ENCODE measurements at places on chromosomes 16 and 17.

GRCh38 chr17:74214484-74215341 lies 1.3 kb downstream of the TTYH2 start:
- no peak for DNase-seq

DNA sequence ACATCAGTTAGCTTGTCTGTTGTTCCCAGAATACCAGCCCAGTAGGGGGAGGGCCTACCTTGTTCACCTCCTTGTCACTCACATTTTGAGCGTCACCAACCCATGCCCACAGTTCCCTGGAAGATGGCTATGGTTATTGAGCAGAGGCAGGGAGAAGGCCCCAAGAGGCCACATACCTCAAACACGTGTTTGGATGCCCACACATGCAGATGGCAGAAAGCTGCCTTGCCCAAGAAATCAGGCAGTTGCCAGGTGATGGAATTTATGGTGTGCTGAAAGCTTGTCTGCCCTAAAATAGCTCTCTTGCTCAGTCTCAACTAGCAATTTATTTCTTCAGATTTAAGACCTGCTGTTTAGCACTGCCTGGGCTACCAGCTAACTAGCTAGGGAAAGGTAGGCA lies 16.5 kb upstream of the CMTM4 start:
- no peak for DNase-seq

DNA sequence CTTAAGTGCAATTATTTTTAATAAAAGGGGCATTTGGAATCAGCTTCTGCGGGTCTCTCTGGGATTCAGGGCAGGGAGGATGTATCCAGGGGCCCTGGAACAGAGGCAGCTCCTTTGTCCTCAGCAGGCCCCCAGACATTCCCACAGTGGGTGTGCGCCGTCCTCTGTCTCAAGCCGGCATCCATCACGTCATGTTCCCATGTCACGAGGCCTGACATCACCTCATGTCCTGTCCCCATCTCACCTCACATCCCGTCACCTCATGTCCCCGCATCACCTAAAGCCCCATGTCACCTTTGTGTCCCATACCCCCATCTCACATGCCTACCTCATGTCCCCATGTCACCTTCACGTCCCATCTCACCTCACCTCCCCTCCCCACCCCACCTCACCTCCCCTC lies 18.5 kb downstream of the GAA start:
- no peak for DNase-seq

- DNase-seq: no peak
These were observed 10.2 kb downstream of the CYTH1 start for GRCh38 chr17:78771758-78772382.

DNA sequence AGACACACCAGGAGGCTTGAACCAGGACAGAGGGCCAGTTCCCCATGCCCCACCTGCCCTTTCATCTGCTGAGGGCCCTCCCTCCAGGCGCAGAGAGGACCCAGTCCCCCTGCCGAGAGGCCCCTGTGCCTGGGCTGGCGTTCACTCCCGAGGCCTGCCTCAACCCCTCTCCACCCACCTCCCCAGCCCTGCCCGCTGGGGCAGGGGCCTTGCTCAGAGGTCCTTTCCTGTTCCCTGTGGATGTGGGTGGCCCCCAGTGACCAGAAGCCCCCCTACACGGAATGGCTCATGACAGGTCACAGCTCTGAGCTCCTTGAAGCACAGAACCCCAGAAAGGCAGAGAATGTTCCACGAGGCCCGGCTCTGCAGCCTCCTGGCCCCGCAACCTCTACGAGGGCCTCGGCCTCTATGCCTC lies 6.7 kb downstream of the TMC6 start:
- DNase-seq: no peak

DNA sequence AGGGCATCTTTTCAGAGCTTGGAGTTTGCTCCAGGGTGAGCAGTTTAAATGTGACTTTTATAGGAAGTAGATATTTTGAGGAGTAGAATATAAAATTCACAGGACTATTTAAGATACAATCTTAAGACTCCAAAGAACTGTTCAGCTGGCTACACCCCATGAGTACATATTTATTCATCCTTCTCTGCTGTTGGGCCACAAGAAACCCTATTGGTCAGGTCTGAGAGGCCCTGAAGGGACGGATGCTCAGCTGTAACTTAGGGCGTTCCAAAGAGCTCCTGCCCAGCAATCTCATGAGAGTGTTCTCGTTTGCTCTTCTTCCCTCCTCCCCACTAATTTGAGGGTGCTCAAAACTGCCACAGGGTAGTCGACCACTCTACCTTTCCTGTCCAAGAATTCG lies 7.3 kb downstream of the ST6GALNAC2 start:
- DNase-seq: no peak

DNA sequence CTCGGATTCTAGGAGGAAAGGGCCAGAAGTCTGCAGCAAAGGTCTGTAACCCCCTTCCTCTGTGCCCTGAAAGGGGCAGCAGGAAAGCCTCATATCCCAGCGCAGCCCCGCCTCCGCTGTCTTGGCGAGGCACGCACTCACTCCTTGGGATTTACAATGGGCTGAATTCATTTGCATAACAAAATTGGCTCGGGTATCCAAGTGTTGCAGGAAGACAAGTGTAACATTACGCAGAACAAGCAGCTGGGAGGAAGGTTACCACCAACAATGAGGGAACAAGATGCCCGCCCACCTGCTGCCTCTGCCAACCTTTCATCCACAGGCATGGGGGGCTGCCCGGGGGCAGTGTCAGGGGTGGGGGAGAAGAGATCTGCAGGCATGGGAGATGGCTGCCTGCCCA lies 130.4 kb downstream of the MRM1 start:
- DNase-seq: no peak

GRCh38 chr17:71068408-71068750 lies 899.0 kb downstream of the KCNJ2 start:
- no peak for DNase-seq

GRCh38 chr17:57034807-57035754 lies 50.0 kb upstream of the AKAP1 start:
- no peak for DNase-seq

- DNase-seq: no peak
These were observed 157.5 kb upstream of the SOX9 start for GRCh38 chr17:71963351-71963750.

DNA sequence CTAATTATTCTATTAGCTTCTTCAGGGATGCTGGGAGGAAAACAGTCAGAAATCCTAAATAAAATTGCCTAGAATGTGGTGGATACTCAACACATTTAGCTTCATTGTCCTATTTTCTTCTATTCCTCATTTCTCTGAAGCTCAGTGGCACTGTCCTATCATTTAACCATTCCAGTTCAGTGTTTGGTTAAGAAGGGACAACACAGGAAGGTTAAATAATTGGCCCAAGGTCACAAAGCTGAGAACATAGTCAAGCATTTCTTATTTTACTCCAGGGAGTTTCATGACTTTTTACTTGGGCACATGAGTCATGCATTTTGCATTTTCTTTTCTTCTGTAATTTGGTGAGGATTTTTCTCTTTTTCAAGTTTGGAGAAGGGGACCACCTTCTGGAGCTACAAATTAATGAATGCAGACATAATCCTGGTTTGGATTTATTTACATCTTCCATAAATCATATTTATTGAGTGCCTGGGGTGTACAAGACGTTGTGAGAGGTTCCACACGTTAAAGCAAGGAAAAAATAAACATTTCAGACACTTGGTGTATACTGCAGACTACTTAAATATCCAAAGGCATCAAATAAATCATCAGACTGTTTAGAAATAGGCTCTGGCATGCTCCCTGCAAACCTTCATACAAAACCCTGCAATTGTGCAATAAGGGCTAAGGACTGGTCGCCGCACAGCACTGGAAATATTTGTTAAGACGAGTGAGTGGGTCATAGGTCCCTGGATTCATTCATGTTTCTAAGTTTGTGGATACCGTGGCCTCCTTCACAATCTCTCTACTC lies 263.9 kb downstream of the MAF start:
- DNase-seq: no peak

DNA sequence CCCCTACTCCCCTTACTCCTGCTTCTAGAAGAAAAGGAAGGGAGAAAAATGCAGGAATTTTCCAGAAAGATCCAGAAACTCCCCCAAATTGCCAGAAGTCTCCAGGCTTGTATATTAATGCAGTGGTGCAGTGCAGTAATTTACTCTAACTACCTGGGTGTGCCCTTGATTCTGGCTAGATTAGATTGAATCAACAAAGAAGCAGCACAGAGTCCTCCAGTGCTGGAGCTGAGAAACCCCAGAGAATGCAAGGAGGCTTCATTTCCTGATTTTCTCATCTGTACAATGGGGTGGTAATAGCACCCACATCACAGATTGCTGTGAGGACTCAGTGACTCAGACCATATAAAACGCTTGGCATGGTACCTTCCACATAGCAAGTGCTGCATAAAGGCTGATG lies 247.3 kb upstream of the RPL38 start:
- DNase-seq: no peak

GRCh38 chr17:48587276-48588073 lies 2.6 kb downstream of the HOXB3 start:
- no peak for DNase-seq

DNA sequence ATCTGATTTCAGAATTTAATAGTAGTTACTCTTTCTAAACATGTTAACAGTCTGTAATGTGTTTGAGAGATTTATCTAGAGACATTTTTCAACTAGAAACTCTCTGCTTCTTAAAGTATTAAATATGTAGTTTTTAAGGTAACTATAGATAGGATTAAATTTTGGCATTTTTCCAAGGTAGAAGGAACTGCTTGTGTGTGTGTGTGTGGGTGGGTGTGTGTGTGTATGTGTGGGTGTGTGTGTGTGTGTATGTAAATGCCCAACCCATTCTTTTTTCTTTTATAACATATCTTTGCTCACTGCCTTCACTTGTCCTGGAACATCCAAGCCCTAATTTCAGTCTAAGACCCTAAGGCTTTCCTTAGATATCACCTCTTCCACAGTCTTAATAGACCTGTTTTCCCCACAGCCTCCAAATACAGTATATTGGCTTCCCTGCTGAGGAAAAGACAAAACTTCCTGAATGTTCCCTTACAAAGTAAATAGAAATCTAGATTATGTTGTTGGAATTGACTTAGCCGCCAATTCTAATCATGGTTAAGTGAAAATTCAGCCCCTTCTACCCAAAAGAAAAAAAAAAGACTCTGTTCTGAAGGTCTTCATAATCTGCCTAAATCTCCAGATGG lies 33.5 kb downstream of the NUP93 start:
- no peak for DNase-seq

DNA sequence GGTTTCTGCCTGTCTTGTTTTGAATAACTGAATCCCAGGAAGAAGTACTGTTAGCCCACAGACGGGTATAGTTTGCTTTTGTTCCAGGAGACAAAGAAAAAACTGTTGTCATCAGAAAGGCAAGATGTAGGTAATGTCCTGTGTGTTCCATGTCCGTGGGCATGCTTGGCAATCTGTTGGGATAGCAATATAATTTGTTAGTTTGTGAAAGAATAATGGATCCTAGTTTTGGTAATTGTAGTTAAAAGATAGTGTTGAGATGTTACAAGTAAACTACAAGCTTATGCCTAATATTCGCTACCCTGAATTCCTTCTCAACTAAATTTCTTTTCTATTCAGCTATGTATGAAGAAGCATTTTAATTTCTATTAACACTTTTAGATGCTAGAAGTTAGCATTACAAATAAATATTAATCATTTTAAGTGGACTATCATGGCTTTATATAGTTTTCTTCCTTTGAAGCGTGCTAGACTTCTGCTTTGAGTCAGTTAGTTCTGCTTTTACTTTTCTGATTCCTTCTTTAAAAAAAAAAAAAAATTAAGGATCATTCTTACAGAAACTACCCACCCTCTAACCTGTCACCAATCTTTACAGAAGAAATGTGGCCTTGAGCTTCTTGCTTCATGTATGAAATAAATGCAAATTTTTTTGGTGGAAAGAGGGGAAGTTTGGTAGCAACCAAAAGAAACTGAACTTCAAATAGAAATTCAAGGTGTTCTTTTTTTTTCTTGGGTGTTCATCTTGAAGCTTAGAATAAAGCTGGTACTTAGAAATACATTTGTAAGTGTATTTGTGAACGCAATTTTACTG lies 2.4 kb downstream of the EVI2A start:
- DNase-seq: no peak

GRCh38 chr16:1019231-1020090 lies 37.9 kb downstream of the SOX8 start:
- no peak for DNase-seq

DNA sequence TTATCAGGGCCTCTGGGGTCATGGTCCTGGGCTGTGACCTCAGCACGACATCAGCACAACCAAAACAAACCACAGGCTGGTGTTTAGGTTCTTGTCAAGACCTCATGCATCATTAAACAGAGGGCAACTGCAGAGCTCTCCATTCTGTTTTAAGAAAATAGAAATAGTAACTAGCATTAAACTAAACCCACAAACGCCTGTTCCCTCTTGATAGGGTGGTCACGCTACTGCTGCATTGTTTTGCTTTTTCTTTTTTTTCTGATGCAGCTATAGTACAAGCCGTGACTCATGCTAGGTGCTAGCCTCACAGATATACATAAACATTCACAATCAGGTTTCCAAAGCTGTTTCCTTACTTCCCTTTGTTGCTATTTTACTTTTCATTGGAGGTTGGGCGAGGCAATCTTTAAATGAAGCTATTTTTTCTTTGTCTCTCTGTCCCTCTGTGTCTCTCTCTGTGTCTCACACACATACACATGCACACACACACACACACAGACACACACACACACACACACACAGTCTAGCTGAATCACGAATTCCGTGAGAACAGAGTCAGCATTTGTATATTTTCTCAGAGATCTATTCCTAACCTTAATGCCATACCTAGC lies 310.3 kb downstream of the CDH13 start:
- DNase-seq: no peak

DNA sequence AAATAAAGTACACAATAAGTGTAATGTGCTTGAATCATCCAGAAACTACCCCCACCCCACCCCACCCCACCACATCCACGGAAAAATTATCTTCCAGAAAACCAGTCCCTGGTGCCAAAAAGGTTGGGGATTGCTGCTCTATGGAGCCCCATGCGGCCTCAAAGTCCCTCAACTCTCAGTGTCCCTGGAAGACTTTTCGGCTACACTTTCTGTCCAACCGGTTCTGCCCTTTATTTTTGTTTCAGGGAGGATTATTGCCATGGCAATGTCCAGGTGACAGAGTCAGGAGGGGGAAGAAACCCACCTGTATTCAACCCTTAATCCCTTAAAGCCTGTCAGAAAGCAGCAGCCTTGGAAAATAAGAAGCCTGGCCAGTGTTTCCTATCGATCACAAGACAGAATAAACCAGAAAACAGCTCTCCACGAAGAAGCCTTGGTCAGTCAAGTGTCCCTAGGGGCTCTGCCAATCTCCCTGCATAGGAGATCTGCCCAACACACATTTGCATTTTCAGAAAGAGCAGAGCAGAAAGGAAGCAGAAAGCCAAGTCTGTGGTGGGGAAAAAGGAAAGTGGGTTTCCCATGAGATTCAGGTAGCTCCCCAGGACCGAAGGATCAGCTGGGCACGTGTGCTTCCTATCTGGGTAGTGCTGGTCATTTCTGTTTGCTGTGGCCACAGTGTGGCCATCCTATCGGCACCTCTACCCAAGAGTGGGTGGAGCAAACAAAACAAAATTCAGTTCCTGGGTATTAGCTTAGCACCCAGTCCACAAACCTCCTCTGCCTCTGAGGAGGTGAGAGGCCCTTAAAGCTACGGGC lies 342.7 kb downstream of the SOX9 start:
- DNase-seq: no peak
